Stimulated activated CD4-positive, alpha-beta T cell treated with anti-CD3 and anti-CD28 coated beads, Interleukin-1b, Interleukin-23, amount 100 ng/mL, for 24 hours (primary cell): ENCODE measurements at places on chromosomes 6 and 20.

DNA sequence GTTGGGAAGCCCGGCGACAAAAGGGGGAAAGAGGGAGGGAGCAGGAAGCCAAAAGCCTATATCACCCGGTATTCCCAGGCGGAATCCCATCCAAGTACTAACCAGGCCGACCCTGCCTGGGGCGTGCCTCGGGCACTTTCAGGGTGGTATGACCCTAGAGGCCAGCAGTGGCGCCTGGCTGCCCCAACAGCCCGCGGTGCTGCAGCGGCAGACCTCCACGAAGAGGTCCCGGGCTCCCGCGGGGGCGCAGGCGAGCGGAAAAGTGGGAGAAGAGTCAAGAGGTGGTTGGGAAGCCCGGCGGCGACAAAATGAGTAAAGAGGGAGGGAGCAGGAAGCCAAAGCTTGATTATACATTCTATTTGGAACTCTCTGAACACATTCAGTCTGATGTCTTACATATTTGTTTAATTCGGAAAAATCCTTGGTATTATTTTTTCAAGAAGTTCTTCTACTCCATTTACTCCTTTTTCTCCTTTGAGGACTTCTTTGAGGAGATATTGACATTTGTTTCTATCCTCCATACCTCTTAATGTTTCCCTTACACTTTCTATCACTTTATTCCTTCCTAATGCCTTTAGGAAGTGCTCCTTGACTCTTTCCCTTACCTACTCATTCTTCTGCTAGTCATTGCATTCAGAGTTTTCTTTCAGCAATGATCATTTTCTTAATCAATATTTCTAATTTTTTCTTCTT, 11.5 kb downstream of the TREML4 start:
- DNase-seq, result no peak

- no peak for DNase-seq
These were observed 51.5 kb downstream of the COL19A1 start for GRCh38 chr6:69917834-69918233.

DNA sequence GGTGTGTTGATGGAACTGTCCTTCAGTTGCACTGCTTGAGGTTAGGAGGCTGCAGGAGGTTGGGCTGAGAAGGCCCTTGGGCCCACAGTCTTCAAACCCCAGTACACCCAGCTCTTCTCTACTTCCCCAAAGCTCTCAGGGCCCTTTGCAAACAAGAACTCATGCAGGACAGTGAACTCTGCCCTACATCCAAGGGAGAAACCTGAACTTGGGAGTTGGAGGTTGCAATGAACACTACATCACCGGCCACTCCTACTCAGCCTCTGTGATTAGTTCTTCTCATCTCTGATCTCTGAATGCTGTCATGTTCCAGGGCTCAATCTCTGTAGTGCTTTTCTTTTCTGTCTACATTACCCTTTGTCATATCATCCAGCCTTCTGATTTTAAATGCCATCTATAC, 148.5 kb upstream of the PDE7B start:
- no peak for DNase-seq

- no peak for DNase-seq
These were observed 44.9 kb downstream of the MDFI start for GRCh38 chr6:41683273-41683522.

DNA sequence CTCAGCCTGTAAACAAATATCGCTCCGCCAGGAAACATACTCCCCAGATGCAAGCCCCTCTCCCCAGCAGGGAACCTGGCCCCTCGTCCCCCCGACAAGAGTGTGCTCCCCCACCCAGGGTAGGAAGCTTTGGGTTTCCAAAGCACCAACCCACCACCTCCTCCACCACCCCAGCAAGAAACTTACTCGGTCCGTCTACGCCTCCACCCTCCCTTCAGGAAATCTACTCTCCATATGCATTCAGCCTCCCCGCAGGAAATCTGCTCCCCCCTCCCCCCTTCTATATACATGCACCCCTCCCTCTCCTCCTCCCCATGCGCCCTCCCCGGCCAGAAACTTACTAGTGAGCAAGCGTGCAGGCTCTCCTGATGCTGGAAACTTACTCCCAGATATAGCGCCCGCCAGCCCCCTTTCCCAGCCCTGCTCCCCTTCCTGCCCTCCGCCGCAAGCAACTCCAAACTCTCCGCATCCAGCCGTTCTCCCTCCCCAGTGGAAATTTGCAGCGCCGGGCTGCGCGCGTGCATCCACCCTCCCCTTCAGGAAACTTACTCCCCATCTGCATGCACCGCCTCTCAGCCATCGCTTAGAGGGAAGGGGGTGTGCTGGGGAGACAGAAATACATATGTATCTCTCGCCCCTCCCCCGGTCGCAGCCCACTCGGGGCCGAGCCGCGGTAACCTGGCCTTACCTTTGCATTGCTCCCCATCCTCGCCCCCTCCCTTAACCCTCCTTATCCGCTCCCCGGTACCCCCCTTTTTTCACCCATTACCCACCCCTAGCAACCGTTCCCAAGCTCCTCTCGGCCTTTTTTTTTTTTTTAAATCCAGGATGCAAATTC, at the start of gene TRERF1:
Gene TRERF1 (minus strand): TSS at position 594 of the 838 bp plus-strand sequence. CDS start 182,336 bp downstream, outside the sequence.
- DNase-seq, result no peak

DNA sequence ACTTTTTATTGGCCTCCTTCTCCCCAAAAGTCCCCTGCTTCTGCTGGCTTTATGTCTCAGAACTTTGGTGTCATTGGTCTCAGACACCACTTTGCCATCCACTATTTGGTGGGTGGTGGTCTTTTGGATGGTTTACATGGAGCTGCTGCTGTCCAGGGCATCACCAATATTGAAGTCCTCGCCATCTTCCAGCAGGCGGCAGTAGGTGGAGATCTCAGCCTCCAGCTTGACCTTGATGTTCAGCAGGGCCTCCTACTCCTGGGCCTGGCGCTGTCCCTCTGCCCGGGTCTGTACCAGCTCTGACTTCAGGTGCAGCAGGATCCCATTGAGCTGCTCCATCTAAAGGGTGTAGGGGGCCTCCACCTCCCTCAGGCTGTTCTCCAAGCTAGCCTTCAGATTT, 148.4 kb upstream of the FOXA2 start:
- DNase-seq, result no peak

DNA sequence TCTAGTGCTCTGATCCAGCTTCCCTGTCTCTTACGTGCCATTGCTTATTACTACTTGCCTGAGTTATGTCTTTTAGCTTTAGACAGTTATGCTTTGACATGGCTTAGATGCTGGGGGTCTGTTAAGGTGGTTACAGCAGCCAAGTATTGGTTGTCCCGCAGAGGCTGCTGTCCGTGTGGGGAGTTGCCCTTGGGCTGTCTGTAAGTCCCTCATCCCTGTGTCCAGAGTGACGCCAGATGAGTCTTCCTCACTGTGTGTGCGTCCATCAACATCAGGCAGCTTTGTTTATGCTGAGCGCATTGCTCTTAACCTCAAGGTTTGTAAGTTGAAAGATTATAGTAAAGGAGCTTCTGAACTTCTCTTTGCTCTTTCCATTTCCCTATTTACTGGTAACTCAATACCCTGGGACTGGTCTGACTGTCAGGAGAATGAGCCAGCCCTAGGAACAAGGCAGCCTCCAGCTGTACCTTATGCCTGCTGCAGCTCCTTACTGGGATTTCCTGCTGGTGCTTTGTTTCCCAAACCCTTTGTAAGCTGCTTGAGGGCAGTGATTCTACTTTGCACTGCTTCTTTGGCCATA, 7.2 kb downstream of the FAM120B start:
- no peak for DNase-seq

- DNase-seq, result no peak
These were observed 32.3 kb upstream of the LY86 start for GRCh38 chr6:6556161-6556737.

GRCh38 chr20:39290575-39290974, 328.4 kb downstream of the DHX35 start:
- DNase-seq, result no peak

DNA sequence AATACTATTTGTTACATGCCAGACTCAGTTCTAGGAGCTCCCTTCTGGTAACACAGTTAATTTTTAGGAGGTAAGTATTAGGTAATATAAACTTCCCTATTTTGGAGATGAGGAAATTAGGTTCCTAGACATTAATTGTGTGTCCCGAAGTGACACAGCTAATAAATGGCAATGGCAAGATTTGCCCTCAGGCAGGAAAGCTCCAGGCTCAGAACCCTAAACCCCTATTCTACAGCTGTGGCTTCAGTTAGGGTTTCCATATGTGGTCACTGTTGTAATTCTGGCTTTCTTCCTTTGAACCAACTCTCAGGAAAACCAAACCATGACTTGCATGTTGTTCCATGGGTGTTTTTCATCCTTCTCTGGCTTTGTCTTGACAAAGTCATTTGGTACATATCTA, 188.2 kb downstream of the PLCB1 start:
- no peak for DNase-seq

GRCh38 chr6:51467231-51467952, 620.0 kb downstream of the PKHD1 start:
- DNase-seq, result no peak

- no peak for DNase-seq
These were observed 178.5 kb downstream of the FRK start for GRCh38 chr6:115882174-115882573.

- no peak for DNase-seq
These were observed 472 bp upstream of the PAQR8 start for GRCh38 chr6:52361414-52361944.

- no peak for DNase-seq
These were observed 73.9 kb downstream of the DCDC2 start for GRCh38 chr6:24284006-24284405.
